Smooth muscle cell of the coronary artery (primary cell): ENCODE measurements at places on chromosomes 2 and 18. TPM values are rescaled to one million over a fixed set of nuclear protein-coding genes. Genes with fewer than 3 reads are reported as not detected.

The MLPH gene
- total RNA-seq: 0.90 and 37.0 TPM in 2 replicates

The FIGN gene
- total RNA-seq: 0.53 and 5.6 TPM in 2 replicates

The SERPINB2 gene
- total RNA-seq: 0.23 TPM in 1 of 2 replicates, not detected in the other

The CNDP1 gene
- total RNA-seq: not detected in 2 replicates
